Mesenchymal stem cell (in vitro differentiated cells and primary cell): ENCODE measurements at places on chromosomes 11 and 22.

DNA sequence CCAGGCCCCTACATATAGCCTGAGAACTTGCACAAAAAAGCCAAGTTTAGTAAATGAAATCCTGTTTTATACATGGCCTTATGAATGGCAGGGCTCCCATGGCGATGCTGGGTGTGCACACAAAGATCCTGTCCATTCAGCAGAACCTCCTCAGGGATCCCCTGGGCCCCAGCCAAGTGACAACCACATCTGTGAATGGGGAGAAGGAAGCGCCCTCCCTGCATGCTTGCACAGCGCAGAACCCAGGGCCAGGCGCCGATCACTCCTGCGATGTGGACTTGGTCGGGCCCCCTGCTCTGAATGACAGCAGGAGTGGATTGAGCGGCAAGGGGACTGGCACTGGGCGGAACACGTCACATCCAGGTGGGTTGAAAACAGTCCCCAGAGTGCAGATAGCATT is 4.5 kb upstream of the CDC42EP2 start:
- DNase-seq: no peak

DNA sequence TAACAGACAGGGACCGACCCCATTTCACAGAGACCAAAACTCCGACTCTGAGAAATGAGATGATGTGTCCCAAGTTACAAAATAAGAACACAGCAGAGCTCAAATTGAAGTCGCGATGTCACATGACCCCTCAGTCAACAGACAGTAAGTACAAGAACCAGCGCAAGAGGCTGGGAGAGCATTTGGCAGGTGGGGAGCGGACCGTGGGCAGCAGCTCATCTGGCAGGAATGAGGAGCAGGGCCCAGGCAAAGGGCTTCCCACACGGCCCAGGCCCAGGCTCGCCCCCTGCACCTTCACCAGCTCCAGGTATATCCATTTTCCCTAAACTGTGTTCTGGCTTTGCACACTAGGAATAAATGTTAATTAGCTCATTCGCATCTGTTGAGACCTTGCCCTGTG is 34.3 kb downstream of the SCUBE1 start:
- no peak for DNase-seq

DNA sequence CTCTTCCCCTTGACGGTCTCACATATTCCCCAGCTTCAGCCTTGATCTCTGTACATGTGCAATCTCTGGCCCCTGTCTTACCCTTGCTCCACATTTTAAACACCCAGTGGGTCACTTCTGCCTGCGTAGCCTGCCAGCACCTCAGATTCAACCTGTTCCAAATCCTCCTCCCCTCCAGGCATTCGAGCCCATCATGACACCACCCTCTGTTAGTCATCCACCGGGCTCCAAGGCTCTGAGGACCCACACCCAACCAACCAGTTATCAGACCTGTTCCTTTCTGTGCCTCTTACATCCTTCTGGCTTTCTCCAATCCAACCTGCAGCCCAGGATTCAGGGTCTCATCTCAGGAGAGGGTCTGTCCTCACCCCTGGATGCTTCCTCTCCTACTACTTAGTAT is 119.8 kb upstream of the TBCEL start:
- no peak for DNase-seq

DNA sequence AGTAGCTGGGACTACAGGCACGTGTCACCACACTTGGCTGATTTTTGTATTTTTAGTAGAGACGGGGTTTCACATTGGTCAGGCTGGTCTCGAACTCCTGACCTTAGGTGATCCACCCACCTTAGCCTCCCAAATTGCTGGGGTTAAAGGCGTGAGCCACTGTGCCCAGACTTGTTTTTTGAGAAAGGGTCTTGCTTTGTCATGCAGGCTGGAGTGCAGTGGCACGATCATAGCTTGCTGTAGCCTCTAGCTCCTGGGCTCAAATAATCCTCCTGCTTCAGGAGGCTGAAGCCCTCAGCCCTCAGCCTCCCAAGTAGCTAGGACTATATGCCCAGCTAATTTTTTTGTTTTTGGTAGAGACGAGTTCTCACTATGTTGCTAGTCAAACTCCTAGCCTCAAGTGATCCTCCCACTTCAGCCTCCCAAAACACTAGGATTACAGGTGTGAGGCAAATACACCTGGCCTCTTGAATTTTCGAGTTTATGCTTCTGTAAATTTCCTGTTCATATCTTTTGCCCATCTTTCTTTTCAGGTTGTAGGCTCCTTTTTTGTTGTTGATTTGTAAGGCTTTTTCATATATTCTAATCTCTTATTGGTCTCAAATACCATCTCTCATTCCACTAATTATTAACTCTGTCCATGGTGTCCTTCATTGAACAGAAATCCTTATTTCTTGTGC is 3.4 kb upstream of the RBM4B start:
- no peak for DNase-seq

DNA sequence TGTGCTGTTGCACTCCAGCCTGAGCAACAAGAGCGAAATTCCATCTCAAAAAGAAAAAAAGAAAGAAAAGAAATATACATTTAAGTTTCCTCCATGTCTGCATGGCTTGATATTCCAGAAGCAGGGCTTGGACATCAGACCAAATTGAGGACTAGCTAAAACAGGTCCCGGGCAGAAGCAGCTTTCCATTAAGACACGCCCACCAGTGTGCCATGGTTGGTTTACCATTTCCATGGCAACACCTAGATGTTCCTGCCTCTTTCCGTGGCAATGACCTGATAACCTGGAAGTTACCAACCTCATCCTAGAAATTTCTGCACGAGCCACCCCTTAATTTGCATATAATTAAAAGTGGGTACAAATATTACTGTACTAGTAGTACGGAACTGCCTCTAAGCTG is 111.3 kb downstream of the NAT10 start:
- DNase-seq: no peak

GRCh38 chr11:130070109-130070845 is 583 bp downstream of the APLP2 start:
- DNase-seq: peak; percentile 42

GRCh38 chr22:31584804-31585160 is 77.2 kb downstream of the PISD start:
- no peak for DNase-seq

GRCh38 chr11:96303064-96303463 is 39.9 kb downstream of the MAML2 start:
- DNase-seq: peak; percentile 79

GRCh38 chr11:119664063-119664572 is 64.9 kb downstream of the NECTIN1 start:
- no peak for DNase-seq

- no peak for DNase-seq
These were observed 1416.4 kb upstream of the RAG2 start for GRCh38 chr11:38014405-38014804.

DNA sequence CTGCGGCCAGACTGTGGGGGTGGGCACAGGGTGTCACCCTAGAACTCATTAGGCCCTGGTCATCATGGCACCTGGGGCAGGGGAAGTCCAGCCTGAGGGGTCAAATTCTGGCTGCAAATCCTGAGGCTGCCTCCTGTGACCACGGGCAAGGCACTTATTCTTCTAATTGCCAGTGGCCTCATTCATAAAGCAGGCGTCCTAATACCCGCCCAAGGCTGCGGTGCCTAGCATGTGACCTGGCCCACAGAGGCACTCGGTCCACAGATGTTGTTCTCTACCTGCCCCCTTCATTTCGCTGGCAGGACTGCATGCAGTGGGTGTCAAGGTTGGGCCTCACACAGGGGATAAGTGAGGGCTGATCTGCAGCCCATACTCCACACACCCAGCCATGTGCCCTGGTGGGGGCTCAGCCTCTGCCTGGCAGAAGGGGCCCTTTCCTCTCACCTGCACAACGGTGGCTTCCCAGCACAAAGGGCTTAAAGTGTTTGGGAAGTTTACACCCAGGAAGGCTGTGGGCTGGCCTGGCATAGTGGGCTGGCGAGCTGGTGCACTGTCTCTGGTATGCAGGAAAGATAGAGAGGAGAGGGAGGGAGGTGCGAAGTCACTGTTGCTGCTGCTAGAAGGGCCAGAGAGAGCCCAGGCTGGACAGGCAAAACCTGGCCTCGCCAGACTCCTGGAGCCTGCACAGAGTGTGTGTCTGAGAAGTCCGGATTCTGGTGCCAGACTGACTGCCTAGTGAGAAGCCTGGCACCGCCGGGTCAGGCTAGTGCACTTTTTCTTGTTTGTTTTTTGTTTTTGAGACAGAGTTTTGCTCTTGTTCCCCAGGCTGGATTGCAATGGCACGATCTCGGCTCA is 3.2 kb downstream of the MPST start:
- DNase-seq: no peak

- DNase-seq: no peak
These were observed 263.8 kb upstream of the NARS2 start for GRCh38 chr11:78838417-78838816.

- DNase-seq: no peak
These were observed 789 bp upstream of the NCF4 start for GRCh38 chr22:36860017-36860416.

DNA sequence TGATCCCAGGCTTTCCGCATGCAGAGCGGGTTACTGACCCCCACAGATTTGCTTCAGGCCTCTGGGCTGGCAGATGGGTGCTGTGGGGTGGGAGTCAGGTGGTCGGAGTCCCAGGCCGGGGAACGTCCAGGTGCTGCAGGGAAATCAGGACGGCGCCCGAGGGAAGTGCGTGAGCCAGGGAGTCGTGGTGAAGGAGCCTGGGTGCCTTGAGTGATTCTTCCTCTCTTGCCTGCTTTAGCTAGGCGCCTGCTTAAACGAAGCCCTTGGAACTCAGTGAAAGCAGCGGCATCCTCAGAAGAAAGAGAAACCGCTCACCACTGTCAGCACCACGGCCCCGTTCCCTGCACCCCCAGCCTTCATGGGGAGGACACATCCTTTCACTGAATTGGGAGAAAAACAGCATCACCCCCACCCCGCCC is 455.6 kb downstream of the BRD1 start:
- DNase-seq: no peak

DNA sequence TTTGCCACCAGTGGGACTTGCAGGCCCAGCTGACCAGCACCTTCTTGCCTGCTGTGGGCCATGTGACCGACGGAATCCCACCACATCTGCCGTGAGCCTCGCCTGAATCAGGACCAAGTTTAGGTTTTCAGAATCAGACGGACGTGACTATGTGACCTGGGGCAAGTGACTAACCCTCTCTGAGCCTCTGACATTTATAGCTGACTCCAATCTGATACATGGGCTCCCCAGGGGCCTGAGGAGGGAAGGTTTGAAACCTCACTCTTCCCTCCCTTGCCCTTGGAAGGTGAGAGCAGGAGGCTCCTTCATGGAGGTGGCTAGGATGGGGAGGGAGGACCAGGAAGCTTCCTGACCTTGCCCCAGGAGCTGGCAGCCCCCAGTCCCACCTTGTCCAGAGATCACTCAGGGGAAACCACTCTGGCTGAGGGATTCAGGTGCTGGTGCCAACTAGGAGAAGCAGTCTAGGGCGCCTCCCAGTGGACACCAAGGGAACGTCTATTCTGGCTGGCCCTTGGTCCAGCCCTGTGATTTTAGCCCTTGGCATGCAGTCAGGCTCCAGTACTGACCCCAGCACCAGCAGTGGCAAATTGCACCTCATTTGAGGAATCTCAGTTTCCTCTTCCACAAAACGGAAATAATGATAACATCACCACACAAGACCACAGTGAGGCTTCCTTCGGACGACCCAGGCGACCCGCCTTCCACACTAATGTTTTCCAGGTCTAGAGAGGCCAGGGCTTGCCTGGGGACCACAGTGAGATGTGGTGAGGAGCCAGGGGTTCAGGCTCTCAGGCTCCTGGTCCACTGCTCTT is 47.2 kb upstream of the SYT7 start:
- DNase-seq: peak; percentile 61

DNA sequence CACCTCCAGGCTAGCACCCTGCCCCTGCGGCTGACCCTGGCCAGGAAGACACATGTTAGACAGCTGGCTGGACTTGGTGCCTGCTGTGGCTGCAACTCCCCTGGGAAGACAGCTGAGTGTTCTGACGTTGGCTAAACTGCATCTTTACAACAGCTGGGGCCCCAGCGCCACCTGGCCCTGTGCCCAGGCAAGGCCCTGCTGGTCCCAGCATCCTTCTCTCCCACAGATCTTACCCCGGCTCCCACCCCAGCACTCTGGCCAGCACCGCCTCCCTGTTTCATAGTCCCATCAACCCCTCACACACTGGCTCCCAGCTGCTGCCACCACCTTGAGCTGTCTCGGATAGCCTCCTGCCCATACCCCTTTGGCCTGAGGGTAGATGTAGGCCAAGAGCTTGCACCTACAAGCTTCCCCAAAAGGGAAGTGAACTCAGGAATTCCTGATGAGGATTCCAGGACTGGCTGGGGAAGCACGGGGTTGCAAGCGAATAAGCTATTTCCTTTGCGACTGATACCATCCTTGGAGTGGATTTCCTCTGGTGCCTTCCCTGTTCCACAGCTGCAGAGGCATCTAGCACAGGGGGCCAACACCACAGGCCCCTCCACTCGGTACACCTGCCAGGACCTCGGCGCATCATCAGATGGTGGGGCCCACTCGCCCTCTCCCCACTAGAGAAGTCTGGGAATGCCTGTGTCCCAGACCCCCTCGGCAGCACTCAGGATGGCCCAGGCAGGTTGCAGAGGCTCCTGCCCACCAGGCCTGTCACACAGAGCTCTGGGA is 28.5 kb downstream of the RSPH14 start:
- DNase-seq: peak; percentile 11

GRCh38 chr11:84687433-84687832 is 939.7 kb downstream of the DLG2 start:
- DNase-seq: no peak

DNA sequence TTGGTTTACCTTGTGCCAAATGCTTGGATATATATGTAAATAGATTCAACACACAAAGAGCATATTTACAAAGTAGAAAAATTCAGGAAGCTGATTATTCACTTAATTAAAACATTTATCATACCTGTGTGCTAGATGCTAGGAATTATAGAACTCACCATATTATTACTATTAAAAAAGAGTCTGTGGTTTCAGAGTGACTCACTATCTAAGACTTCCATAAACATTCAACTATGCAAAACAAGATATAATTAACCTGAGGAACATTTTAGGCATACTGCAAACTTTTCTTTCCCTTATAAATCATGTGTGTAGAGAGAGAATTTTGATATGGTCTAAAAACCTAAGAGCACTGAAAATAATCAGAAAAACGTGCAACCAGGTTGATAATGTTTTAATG is 27.3 kb downstream of the CTSC start:
- DNase-seq: no peak

DNA sequence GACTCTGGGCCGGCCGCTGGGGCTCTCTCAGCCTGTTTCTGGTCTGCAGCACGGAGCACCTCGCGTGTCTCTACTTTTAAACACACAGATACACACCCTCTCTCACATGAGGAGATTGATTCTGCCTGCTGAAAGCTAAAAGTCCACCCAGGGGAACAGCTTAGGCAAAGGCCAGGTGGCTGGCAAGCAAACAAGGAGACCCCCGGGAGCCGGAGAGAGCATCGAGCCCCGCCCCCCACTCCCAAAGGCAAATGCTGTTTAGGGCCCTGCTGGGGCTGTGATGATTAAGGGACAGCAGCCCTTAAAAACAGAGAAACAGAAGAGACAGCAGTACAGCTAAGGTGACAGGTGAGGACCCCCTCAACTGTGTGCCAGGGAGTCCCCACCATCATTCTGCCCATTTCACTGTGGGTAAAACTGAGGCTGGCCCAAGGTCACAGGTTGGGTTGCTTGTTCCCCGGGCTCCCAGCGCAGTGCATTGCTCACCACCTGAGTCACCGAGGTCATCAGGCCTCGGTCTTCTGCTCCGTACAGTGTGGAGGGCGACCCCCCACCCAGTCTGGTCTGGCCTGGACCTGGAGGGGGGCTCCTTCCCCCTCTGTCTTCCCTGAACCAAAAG is 6.8 kb downstream of the CABP7 start:
- no peak for DNase-seq

GRCh38 chr22:28015046-28015425 is 96.0 kb upstream of the PITPNB start:
- DNase-seq: no peak

GRCh38 chr11:69130654-69131053 is 25.1 kb upstream of the SMIM38 start:
- DNase-seq: no peak
